ENCODE measurements at places on chromosomes 2 and 18. TPM values are rescaled to one million over a fixed set of nuclear protein-coding genes. Genes with fewer than 3 reads are reported as not detected.

SPATA3 gene
- total RNA-seq: not detected

INPP5D gene
- 0.99 TPM for total RNA-seq

LRATD1 gene
- total RNA-seq: 14.5 TPM

EPB41L3 gene
- total RNA-seq: 25.1 TPM

CAPN14 gene
- not detected for total RNA-seq

- no peak overlapping the region for H3K4me3 ChIP-seq
- DNase-seq: no peak
- no peak overlapping the region for H3K27ac ChIP-seq
- no peaks in the 10 kb centered on the region for H3K27me3 ChIP-seq
- H3K36me3 ChIP-seq: no peaks in the 10 kb centered on the region
Observed at GRCh38 chr2:168593713-168594112, 137.6 kb downstream of the CERS6 start.

GRCh38 chr18:79930020-79930642 lies 21.3 kb downstream of the SLC66A2 start:
- no peaks in the 10 kb centered on the region for H3K27me3 ChIP-seq
- H3K4me3 ChIP-seq: no peak overlapping the region
- H3K27ac ChIP-seq: no peak overlapping the region
- no peaks in the 10 kb centered on the region for H3K36me3 ChIP-seq

DNA sequence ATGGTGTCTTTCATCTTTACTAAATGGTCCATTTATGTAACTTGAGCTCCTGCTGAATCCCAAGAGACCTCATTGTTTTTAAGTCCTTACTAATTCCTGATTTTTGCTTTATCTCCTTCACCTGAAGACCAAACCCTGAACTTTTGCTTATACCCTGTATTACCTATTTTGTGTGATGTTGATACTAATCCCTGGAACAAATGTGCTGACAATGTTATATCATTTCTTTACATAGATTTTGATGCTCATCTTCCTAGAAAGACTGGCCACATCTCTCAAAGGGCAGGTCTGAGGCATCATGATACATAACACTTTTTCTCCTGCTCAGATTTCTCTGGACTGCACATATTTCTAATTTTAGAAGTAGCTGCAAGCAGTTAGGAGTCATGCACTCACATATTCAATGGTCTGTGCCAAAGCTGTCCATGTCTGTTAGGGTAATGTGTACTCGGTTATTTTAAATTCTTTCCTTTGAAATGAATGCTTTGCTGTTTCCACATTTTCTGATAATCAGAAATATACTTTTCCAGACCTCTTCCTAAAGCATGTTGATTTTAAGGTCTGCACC lies 427.9 kb upstream of the HNRNPA3 start:
- no peak for DNase-seq
- H3K27me3 ChIP-seq: no peaks in the 10 kb centered on the region
- no peak overlapping the region for H3K4me3 ChIP-seq
- no peaks in the 10 kb centered on the region for H3K36me3 ChIP-seq
- H3K4me1 ChIP-seq: no peaks in the 10 kb centered on the region

DNA sequence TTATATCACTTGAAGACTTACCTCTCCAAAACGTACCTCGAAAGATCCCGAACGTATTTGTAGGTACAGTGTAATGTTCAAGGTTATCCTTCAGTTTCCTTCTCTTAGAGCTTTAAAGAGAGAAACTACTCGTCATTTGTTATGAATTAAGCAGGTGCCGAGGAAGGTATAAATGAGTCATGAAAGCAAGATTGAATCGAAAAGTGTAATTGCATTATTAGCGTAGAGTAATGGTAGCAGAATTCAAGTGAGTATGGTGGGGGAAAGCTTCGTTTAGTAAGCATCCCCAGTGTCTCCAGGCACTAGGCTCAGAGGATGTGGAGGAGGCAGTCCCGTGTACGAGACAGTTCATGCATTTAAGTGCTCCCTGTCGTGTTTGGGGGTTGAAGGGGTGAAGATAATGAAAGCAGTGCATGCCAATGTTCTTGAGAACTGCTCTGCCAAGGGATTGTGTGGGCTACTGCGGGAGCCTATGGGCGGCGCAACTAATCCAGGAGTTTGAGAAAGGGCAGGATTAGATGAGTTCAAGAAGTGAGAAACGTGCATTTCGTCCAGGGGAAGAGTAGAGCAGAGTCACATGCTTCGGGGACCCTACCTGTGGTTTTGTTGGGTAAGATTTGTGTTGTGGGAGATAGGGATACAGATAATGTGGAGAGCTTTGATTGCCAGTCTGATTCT lies 858 bp downstream of the POLR1B start:
- peak overlapping the region; percentile 84 for H3K4me3 ChIP-seq
- no peak for DNase-seq
- peaks cover 8% of the 10 kb centered on the region for H3K36me3 ChIP-seq
- H3K27me3 ChIP-seq: no peaks in the 10 kb centered on the region
- H3K4me1 ChIP-seq: peaks cover 32% of the 10 kb centered on the region

- no peaks in the 10 kb centered on the region for H3K4me1 ChIP-seq
- no peaks in the 10 kb centered on the region for H3K27me3 ChIP-seq
- H3K4me3 ChIP-seq: no peak overlapping the region
- DNase-seq: no peak
- H3K36me3 ChIP-seq: no peaks in the 10 kb centered on the region
Observed at GRCh38 chr2:192499476-192499875, 304.7 kb upstream of the TMEFF2 start.

DNA sequence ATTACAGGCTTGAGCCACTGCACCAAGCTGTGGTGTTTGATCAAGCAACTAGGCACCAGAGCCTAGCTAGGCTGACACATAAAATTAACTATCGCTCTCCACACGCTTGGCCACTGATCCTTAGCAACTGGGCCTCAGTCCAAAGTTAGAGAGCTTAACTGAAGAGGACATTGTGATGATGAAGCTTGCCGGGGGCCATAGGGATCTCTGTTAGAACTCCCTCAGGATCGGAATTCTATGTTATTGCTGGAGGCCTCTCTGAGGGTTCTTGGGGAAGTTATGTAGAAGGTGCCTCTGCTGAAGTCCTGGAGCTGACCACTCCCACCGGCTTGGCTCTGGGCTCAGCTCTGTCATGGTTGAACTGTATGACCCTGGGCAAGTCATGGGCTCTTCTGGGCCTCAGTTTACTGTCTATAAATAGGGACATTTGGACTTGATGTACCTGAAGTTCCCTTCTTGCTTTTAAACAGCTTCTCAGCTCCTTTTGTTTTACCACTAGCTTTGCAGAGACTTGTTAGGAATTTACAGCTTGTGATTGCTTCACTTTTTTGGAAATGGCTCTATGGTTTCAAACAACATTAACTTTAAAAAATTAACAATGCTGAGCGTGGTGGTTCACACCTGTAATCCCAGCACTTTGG lies 44.1 kb downstream of the GATA6 start:
- H3K27ac ChIP-seq: no peak overlapping the region
- H3K27me3 ChIP-seq: no peaks in the 10 kb centered on the region
- no peak overlapping the region for H3K4me3 ChIP-seq
- H3K36me3 ChIP-seq: no peaks in the 10 kb centered on the region
- H3K4me1 ChIP-seq: peaks cover 26% of the 10 kb centered on the region

- peaks cover 28% of the 10 kb centered on the region for H3K4me1 ChIP-seq
- H3K27me3 ChIP-seq: peaks cover 49% of the 10 kb centered on the region
- H3K36me3 ChIP-seq: no peaks in the 10 kb centered on the region
- no peak for DNase-seq
Observed at GRCh38 chr2:176174382-176174823, 14.1 kb upstream of the HOXD1 start.

- no peak for DNase-seq
- no peaks in the 10 kb centered on the region for H3K36me3 ChIP-seq
Observed at GRCh38 chr2:50223643-50224042, 808.3 kb downstream of the NRXN1 start.

DNA sequence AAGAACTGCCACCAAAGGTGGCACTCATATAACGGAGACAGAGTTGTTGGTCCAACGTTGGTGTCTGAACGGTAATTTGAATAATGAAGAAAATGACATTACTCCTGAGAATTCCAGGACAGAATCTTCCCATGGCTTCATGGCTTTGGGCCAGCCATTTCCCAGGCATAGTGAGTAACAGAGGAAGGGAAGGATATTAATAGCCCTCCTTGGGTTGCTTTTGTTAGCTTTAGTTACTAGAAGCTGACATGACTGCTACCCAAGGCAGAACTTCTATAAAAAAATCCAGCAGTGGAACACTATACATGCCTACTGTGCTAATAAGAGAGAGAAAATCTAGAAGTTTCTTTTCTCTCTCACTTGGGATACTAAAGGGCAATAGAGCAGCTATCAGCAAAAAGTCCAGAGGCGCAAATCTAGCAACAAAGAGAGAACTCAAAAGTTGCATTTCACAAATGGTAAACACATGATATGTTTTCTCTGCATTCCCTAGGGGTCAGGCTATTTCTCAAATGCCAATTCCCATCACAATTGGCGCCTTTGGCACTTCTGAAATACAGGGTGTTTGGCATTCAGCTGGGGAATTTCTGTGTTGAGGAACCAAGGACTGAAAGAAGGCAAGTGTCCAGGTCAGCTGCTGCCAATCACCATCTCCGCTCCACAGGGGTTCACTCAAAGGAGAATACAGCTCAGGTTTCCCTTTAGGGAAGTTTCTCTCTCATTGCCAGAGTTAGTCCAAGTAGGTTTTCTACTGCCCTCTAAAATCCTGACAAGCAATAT lies 160.8 kb upstream of the KYNU start:
- DNase-seq: no peak
- H3K27ac ChIP-seq: no peak overlapping the region
- no peaks in the 10 kb centered on the region for H3K36me3 ChIP-seq

DNA sequence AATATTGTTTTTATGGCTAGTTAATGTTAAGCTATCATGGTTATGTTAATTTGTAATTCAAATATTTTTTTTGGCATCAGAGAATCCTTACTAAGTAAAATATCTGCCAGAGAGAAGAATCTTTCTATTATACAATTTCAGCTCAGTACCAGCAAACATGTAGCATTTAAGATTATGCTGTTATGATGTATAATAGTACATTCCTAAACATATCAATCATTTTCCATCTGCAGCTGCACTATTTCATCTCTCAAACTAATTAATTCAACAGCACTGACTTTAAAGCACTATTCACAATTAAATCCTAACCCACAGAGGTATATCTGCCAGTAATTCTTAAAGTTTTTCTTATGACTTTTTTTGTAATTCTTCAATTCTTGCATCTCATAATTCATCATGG lies 250.6 kb downstream of the CD226 start:
- H3K27ac ChIP-seq: no peak overlapping the region
- no peaks in the 10 kb centered on the region for H3K27me3 ChIP-seq
- H3K4me3 ChIP-seq: no peak overlapping the region
- no peaks in the 10 kb centered on the region for H3K36me3 ChIP-seq
- H3K4me1 ChIP-seq: no peaks in the 10 kb centered on the region

GRCh38 chr2:127632592-127633489 lies 13.1 kb upstream of the GPR17 start:
- peaks cover 2% of the 10 kb centered on the region for H3K4me1 ChIP-seq
- H3K27ac ChIP-seq: no peak overlapping the region
- no peak overlapping the region for H3K4me3 ChIP-seq
- H3K27me3 ChIP-seq: no peaks in the 10 kb centered on the region
- H3K36me3 ChIP-seq: no peaks in the 10 kb centered on the region
- DNase-seq: no peak

DNA sequence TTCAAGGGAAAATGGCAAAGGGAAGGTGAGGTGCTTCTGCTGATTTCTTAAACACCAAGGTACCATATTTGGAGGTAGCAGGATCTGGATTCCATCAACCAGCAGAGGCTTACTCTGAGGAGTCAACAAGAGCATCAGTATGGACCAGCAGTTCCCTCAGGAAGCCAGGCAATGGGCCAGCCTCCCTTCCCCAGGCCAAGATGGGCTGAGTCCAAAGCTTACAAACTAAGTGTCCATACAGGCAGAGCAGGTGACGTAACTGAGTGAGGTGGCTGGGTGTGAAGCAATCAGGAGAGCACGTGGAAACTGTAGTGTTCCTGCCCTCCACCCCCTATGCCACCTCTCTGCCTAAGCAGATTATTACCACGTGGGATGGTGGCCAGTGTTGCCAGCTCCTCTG lies 134.2 kb upstream of the HNRNPA3 start:
- H3K4me1 ChIP-seq: no peaks in the 10 kb centered on the region
- no peaks in the 10 kb centered on the region for H3K27me3 ChIP-seq
- H3K27ac ChIP-seq: no peak overlapping the region
- H3K36me3 ChIP-seq: no peaks in the 10 kb centered on the region
- no peak overlapping the region for H3K4me3 ChIP-seq
- DNase-seq: peak; percentile 32

DNA sequence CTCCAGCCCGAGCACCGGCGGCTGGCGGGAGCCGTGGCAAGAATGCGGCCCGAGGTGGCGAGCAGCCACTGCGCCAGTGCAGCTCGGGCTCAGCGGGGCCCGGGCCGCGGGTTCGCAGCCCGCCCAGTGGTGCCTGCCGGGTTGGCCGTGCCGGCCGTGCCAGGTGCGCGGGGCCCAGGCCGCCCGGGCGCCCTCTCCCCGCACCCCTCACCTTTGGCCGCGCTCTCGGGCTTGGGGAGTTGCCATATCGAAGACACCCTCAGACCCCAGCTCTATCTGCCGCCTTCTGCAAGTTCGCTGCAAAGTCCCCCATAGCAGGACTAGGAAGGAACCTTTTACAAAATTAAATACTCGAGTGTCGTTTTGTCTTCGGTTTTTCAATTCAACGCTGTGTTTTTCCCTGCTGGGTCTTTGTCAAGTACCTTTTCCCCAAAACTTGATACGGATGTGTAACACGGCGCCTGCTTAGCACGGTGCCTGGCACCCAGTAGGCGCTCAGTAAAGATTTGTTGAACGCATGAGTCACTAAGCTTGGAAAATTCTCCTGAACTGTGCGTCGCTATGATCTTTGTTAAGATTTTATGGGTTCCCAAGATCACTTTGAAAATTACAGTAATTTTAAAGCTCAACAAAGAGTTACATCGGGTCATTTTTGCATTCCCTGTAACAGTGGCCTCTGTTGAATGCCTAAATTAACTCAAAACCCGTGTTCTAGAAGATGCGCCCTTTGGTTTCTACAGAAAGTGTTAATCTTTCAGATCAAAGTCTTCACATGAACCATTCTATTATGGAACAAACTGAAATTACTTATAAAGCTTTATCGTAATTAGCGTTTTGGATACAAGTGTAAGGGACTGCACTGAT lies 750 bp downstream of the STRADB start:
- H3K27me3 ChIP-seq: no peaks in the 10 kb centered on the region
- H3K4me1 ChIP-seq: peaks cover 44% of the 10 kb centered on the region
- no peak for DNase-seq
- H3K4me3 ChIP-seq: peak overlapping the region; percentile 92
- H3K36me3 ChIP-seq: no peaks in the 10 kb centered on the region
- peak overlapping the region; percentile 91 for H3K27ac ChIP-seq

GRCh38 chr2:206452242-206452641 lies 8.9 kb downstream of the ADAM23 start:
- no peaks in the 10 kb centered on the region for H3K27me3 ChIP-seq
- DNase-seq: no peak
- H3K27ac ChIP-seq: no peak overlapping the region
- no peaks in the 10 kb centered on the region for H3K36me3 ChIP-seq

DNA sequence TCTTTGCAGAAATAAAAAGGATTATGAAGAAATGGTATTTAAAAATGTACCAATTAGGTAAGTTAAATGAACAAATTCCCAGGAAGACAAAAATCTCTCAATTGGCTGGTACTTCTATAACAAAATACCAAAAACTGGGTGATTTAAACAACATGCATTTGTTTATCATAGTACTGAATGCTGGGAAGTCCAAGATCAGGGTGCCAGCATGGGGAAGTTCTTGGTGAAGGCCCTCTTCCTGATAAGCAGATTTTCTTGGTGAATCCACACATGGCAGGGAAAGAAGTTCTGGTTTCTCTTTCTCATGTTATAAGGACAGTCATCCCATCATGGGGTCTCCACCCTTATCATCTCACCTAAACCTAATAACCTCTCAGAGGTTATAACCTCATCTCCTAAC lies 271.6 kb upstream of the SETBP1 start:
- H3K4me3 ChIP-seq: no peak overlapping the region
- no peaks in the 10 kb centered on the region for H3K27me3 ChIP-seq
- DNase-seq: no peak
- H3K4me1 ChIP-seq: no peaks in the 10 kb centered on the region
- no peak overlapping the region for H3K27ac ChIP-seq
- H3K36me3 ChIP-seq: no peaks in the 10 kb centered on the region

Measured in body of pancreas (tissue), 4 donors.